ENCODE measurements at places on chromosomes 13 and 19.

- H3K27me3 ChIP-seq = no peaks in the 10 kb centered on the region
- H3K4me1 ChIP-seq = peaks cover 16% of the 10 kb centered on the region
- H3K27ac ChIP-seq = peak overlapping the region; percentile 62
- peak overlapping the region; percentile 77 for H3K4me3 ChIP-seq
- peaks cover 5% of the 10 kb centered on the region for H3K36me3 ChIP-seq
These were observed 109.8 kb upstream of the MLNR start for GRCh38 chr13:49110122-49110912.

DNA sequence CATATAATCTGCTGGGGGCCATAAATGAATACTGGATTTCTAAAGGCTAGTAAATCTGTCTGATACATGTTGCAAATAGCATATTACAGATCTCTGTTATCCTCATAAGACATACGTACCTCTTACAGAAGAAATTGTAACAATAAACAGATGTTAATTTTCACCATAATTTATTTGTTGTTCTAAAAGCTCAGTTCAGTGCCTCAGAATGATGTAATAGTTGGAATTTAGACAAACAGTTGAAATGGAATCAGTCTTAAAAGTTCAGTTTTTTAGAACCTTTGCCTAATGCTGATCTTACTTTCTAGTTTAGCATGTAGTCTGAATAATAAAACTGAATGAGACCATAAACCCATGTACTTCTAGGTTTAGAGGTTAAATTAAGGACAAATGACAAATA is 43.1 kb downstream of the B3GLCT start:
- H3K27ac ChIP-seq = no peak overlapping the region
- H3K4me1 ChIP-seq = no peaks in the 10 kb centered on the region
- H3K27me3 ChIP-seq = no peaks in the 10 kb centered on the region
- H3K36me3 ChIP-seq = peaks cover 4% of the 10 kb centered on the region

DNA sequence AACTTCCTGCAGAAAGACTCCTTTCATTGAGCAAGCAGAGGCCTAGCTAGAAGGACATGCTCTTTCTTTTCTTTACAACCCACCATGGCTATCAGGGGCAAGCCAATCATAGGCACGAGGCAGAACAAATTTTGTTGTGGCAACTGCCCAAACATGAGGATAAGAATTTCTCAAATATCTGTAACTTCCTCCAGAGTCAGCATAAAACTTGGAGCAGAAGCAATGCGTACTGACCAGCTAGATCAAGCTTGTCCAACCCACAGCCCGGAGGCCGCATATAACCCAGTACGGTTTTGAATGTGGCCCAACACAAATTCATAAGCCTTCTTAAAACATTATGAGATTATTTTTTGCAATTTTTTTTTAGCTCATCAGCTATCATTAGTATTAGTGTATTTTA is 87.0 kb upstream of the SOX21 start:
- H3K4me1 ChIP-seq = no peaks in the 10 kb centered on the region
- no peak overlapping the region for H3K4me3 ChIP-seq
- H3K27ac ChIP-seq = no peak overlapping the region
- no peaks in the 10 kb centered on the region for H3K36me3 ChIP-seq

- H3K4me3 ChIP-seq = no peak overlapping the region
- H3K4me1 ChIP-seq = peaks cover 9% of the 10 kb centered on the region
- no peaks in the 10 kb centered on the region for H3K27me3 ChIP-seq
- H3K27ac ChIP-seq = no peak overlapping the region
- no peaks in the 10 kb centered on the region for H3K36me3 ChIP-seq
- no peak for DNase-seq
These were observed 5.2 kb upstream of the BCAT2 start for GRCh38 chr19:48815870-48816501.

DNA sequence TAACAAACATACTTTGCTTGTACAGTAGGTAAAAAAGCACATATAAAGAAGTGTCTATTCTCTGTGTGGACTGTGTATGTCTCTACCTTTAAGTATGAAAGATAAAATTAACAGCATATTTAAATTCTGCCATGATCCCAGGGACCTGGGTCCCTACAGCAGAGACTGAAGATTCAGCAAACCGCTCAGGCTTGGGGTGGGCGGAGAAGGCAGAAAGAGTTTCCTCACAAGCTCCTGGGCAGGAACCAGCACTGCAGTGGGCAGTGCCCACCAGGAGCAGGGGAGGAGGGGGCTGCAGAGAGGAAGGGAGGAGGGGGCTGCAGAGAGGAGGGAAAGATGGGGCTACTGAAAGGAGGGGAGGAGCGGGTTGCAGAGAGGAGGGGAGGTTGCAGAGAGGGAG is 44.6 kb upstream of the GRTP1 start:
- no peaks in the 10 kb centered on the region for H3K4me1 ChIP-seq
- DNase-seq = no peak
- no peak overlapping the region for H3K4me3 ChIP-seq
- H3K27me3 ChIP-seq = no peaks in the 10 kb centered on the region
- no peak overlapping the region for H3K27ac ChIP-seq

GRCh38 chr13:21435687-21436151 is 23.4 kb downstream of the ZDHHC20 start:
- no peaks in the 10 kb centered on the region for H3K27me3 ChIP-seq
- peak overlapping the region; percentile 33 for H3K27ac ChIP-seq
- DNase-seq = no peak
- H3K4me1 ChIP-seq = peaks cover 43% of the 10 kb centered on the region
